ENCODE measurements at places on chromosomes 7 and 10. TPM values are rescaled to one million over a fixed set of nuclear protein-coding genes. Genes with fewer than 3 reads are reported as not detected.

The AKR1C4 gene
- total RNA-seq: not detected

The WNT8B gene
- not detected for total RNA-seq

The CALHM3 gene
- not detected for total RNA-seq

The CYP3A4 gene
- not detected for total RNA-seq

The ZNF736 gene
- total RNA-seq: 6.8 TPM

- no peak for DNase-seq
These were observed 25.2 kb upstream of the ITPRID1 start for GRCh38 chr7:31488562-31489203.

GRCh38 chr7:85583131-85583953, 396.5 kb upstream of the SEMA3D start:
- no peak for DNase-seq

Data from cardiac septum (tissue), 1 donor.